ENCODE measurements at places on chromosomes 16 and 17.
A peak's percentile ranks its signal among the peaks of the same experiment; 100 is the strongest.

GRCh38 chr17:45261577-45262515 lies at the start of gene SPATA32:
SPATA32 (minus strand) TSS chr17:45262094; CDS start chr17:45262016, 78 bp downstream.
- peak; percentile 74 for DNase-seq

DNA sequence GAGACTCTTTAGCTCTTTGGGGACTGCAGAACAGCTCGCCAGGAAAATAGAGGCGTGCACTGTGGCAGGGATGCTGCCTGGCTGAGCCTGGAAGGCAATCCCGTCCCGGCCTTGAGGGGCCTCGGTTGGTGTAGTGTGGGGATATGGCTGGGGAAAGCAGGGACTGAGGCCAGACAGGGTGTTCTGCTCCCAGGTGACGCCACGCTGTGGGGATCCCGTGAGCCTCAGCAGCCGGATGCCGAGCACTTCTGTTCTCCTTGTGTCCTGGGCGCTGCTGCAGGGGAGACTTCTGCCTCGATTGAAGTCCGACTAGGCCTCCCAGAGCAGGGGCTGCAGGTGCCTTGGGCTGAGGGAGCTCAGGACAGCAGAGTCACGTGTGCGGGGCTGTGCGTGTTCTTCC lies 72.6 kb downstream of the BANP start:
- no peak for DNase-seq

- DNase-seq: no peak
Measured at GRCh38 chr16:1991588-1991947, 1.8 kb downstream of the SYNGR3 start.

GRCh38 chr17:733743-734142 lies 1.3 kb downstream of the TLCD3A start:
- no peak for DNase-seq

DNA sequence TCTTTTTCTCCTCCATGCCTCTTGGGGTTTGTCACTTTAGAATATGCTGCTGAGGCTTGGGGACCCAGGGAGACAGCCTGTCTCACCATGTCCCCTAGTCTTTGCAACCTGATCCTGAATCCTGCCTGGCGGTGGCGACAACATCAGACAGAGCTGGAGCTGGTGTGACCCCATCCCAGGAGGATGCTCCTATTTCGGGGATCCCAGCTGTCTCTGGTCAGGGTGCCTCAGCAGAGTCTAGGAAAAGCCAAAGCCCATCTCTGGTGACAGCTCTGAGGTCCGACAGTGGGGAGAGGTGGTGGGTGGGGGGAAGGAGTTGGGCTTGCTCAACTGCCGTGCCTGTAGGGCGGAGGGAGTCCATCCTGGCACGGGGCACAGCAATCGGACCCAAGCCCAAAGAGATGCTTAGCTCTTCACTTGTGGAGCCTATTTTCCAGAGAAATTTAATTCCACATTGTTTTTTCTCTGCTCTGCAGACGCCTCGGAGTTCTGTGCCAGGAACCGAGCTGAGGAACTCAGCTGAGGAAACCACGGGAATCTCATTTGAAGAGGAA lies 10.3 kb upstream of the TNS4 start:
- DNase-seq: no peak

GRCh38 chr16:49684696-49685095 lies 171.2 kb downstream of the ZNF423 start:
- DNase-seq: no peak

- no peak for DNase-seq
Measured at GRCh38 chr16:27341549-27341948, 27.8 kb downstream of the IL4R start.

DNA sequence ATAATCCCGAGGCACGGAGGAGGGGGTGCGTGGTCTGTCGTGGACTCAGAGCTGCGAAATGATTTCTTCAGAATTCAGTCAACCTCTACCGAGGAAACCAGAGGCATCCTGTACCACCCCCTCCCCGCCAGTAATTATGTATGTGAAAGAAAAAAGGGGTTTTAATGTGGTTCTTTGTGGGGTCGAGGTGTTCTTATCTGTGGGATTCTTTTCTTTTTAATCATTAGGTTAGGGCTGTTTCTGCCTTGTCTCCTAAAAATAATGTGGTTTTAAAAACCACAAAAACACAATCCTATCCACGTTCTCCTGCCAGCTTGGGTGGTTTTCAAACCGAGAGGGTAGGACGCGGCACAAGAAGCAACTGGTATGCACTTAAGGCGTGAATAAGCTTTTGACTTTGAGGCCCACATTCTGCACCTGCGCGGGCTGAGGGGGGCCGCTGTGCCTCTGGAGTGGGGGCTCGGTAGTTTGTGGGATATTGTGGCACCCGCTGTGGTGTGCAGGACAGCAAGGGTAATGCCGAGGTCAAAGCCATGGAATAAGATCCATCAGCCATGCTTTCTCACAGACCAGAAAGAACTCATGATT lies 1.0 kb downstream of the SLC47A1 start:
- peak; percentile 43 for DNase-seq

GRCh38 chr16:51155199-51155607 lies 4.1 kb upstream of the SALL1 start:
- DNase-seq: no peak

DNA sequence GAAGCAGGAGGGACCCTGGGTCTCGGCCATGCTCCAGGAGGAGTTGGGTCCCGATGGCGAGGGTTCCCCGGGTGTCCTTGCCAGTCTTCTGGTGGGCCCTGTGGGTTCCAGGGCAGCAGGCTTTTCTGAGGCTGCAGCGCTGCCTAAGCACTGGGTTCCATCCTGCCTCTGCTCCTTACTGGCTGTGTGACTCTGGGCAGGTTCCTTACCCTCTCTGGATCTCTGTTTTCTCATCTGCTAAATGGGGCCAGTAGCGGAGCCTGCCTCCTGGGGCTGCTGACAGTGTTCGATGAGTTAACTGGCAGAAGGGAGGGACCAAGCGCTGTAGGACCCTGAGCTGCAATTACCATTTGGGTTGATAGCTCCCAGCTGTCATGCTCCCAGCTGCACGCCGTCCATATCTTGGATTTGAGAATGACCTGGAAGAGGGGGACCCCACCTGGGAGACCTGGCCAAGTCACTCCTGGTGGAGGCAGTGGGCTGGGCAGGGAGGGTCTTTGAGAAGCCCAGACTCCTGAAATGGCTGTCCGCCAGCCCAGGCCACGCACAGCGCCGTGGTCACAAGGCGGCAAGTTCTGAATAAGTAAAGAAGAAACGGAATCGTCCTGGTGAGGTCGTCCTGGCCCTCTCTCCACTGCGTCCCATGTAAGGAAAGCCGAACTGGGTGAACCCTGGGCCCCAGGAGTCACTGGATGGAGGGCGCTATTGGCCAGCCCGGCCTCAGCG lies 47.2 kb upstream of the GSE1 start:
- no peak for DNase-seq

- peak; percentile 16 for DNase-seq
Measured at GRCh38 chr17:77245162-77245926, 104.6 kb downstream of the SEC14L1 start.

GRCh38 chr17:16214190-16215001 lies 938 bp downstream of the NCOR1 start:
- DNase-seq: no peak

GRCh38 chr16:30374538-30374937 lies at the start of gene MYL11:
MYL11 (plus strand) TSS chr16:30374802; CDS start chr16:30374858, 56 bp downstream.
- DNase-seq: no peak

DNA sequence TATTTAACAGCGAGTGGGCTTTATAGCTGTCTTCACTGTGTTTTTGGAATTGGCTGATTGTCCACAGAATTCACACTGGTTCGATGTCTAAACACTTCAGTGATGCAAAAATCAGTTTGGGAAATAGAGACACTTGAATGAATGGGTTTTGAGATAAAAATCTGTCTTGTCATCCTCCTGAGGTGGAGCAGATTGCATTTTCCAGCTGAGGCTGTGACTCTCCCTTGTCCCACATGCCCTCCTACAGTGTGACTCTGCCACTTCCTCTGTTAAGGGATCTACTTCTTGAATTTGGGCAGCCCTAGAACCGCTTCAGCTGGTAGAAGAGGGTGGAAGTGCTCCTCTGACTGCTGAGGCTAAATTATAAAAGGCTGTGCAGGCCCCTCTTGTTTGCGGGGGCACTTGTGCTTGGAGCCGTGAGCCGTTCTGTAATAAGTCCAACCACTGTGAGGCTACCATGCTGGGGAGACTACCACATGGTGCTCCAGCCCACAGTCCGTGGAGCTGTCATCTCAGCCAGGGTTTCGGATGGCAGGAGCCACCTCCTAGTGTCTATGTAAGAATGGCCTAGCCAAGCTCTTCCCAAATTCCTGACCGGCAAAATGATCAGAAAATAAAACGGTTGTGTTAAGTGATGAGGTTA lies 175.9 kb downstream of the SPECC1 start:
- DNase-seq: no peak

All from activated T-cell treated with anti-CD3 and anti-CD28 coated beads, Interleukin-2, amount 50 U/mL, for 72 hours (primary cell).